Smooth muscle cell of the coronary artery (primary cell): ENCODE measurements at places on chromosomes 6 and 20. TPM values are rescaled to one million over a fixed set of nuclear protein-coding genes. Genes with fewer than 3 reads are reported as not detected.

Gene RIMS1
- total RNA-seq: 3.2 and 3.5 TPM in 2 replicates

Gene HLA-G
- 0.35 TPM in 1 of 2 replicates, not detected in the other for total RNA-seq

Gene EDN3
- not detected in 2 replicates for total RNA-seq

Gene MYBL2
- 0.12 and 3.6 TPM in 2 replicates for total RNA-seq

Gene MYB
- 3.8 TPM in 1 of 2 replicates, not detected in the other for total RNA-seq

Gene TRIM10
- total RNA-seq: not detected in 2 replicates

Gene DEFB126
- not detected in 2 replicates for total RNA-seq

Gene OSER1
- total RNA-seq: 27.2 and 45.3 TPM in 2 replicates

Gene NRSN1
- not detected in 2 replicates for total RNA-seq

Gene PCSK2
- total RNA-seq: not detected in 2 replicates

Gene SLC24A3
- 0.15 and 1.9 TPM in 2 replicates for total RNA-seq

Gene FAM209B
- 0.23 TPM in 1 of 2 replicates, not detected in the other for total RNA-seq

Gene GSTA5
- total RNA-seq: not detected in 2 replicates

Gene PXDC1
- 39.0 and 103 TPM in 2 replicates for total RNA-seq

Gene SPACA1
- total RNA-seq: not detected in 2 replicates

Gene CST4
- total RNA-seq: 0.60 TPM in 1 of 2 replicates, not detected in the other

Gene KCNG1
- total RNA-seq: 4.1 and 6.8 TPM in 2 replicates

Gene TCF21
- 3.5 and 9.9 TPM in 2 replicates for total RNA-seq
